ENCODE measurements at places on chromosomes 5 and 9.

DNA sequence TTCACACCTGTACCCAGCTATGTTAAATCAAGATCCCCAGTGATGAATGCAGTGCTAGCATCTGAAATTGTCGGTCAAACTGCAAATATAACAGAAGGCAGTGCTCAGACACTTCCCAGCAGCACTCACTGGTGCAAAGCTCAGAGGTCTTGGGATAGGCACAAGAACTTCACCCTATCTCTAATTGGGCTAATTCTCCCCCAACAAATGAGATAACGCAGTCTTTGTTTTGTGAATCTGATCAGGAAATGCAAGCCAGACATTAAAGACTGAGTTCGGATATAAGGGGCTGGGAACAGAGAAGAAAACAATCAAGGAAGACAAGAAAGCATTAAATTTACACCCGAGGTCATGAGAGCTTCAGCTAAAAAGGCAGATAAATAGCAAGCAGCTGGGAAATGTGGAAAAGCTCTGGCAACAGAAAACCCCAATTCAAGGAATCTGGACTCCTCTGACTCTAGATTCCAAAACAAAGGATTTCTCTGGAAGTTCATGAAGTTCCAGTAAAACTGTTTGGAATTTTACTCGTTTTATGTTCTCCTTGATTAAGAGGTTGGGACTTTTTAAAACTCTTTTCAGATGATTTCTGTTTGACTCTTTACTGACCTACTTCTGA, 65.1 kb downstream of the GNA14 start:
- ATAC-seq: no peak

GRCh38 chr9:115531410-115532125, 413.6 kb upstream of the TNC start:
- peak; percentile 43 for ATAC-seq

- no peak for ATAC-seq
Observed at GRCh38 chr9:23123048-23123632, 676.5 kb downstream of the DMRTA1 start.

- no peak for ATAC-seq
Observed at GRCh38 chr9:136308702-136309053, 4.8 kb upstream of the CCDC187 start.

DNA sequence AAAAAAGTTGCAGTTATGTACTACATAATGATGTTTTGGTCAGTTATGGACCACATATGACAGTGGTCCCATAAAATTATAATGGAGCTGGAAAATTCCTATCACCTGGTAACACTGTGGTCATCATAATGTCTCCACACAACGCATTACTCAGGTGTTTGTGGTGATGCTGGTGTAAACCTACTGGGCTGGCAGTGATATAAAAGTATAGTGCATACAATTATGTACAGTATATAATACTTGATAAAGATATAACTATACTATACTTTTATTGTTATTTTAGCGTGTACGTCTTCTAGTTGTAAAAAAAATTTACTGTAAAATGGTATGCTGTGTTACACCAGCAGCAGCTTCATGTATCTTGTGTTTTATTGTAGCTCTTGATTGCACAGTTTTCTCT, 66.0 kb upstream of the PANK3 start:
- ATAC-seq: no peak

- ATAC-seq: no peak
Observed at GRCh38 chr5:4730279-4730678, 409.9 kb upstream of the ADAMTS16 start.
